Breast epithelium (tissue), 4 donors: ENCODE measurements at places on chromosomes 16 and 17. TPM values are rescaled to one million over a fixed set of nuclear protein-coding genes. Genes with fewer than 3 reads are reported as not detected.

MSLN gene
- not detected for total RNA-seq

GRCh38 chr16:24516900-24517669 lies 22.3 kb upstream of the RBBP6 start:
- H3K4me3 ChIP-seq, result peak overlapping the region; percentile 3
- no peaks in the 10 kb centered on the region for H3K4me1 ChIP-seq
- H3K36me3 ChIP-seq, result no peaks in the 10 kb centered on the region
- H3K27ac ChIP-seq, result no peak overlapping the region
- DNase-seq, result peak; percentile 75

GRCh38 chr16:27811881-27812280 lies 251.6 kb downstream of the GSG1L start:
- H3K36me3 ChIP-seq, result no peaks in the 10 kb centered on the region
- DNase-seq, result no peak
- no peaks in the 10 kb centered on the region for H3K4me1 ChIP-seq
- H3K27ac ChIP-seq, result no peak overlapping the region

- H3K36me3 ChIP-seq, result no peaks in the 10 kb centered on the region
- no peak for DNase-seq
- no peaks in the 10 kb centered on the region for H3K27me3 ChIP-seq
- H3K27ac ChIP-seq, result no peak overlapping the region
- peaks cover 3% of the 10 kb centered on the region for H3K4me1 ChIP-seq
- H3K4me3 ChIP-seq, result no peak overlapping the region
Observed at GRCh38 chr16:10964891-10965326, 20.5 kb downstream of the CLEC16A start.

GRCh38 chr16:80014241-80014939 lies 413.9 kb upstream of the MAF start:
- no peak for DNase-seq
- H3K27me3 ChIP-seq, result no peaks in the 10 kb centered on the region
- H3K36me3 ChIP-seq, result no peaks in the 10 kb centered on the region
- H3K27ac ChIP-seq, result no peak overlapping the region

GRCh38 chr17:68184141-68184571 lies 63.7 kb upstream of the AMZ2 start:
- no peak overlapping the region for H3K4me3 ChIP-seq
- no peaks in the 10 kb centered on the region for H3K4me1 ChIP-seq
- no peak overlapping the region for H3K27ac ChIP-seq
- H3K36me3 ChIP-seq, result no peaks in the 10 kb centered on the region

GRCh38 chr16:66069587-66069986 lies 296.9 kb upstream of the CDH5 start:
- DNase-seq, result no peak
- no peaks in the 10 kb centered on the region for H3K4me1 ChIP-seq
- no peak overlapping the region for H3K27ac ChIP-seq
- no peak overlapping the region for H3K4me3 ChIP-seq
- H3K27me3 ChIP-seq, result no peaks in the 10 kb centered on the region

- H3K27me3 ChIP-seq, result no peaks in the 10 kb centered on the region
- H3K4me3 ChIP-seq, result no peak overlapping the region
- no peaks in the 10 kb centered on the region for H3K36me3 ChIP-seq
- no peaks in the 10 kb centered on the region for H3K4me1 ChIP-seq
- H3K27ac ChIP-seq, result no peak overlapping the region
- DNase-seq, result no peak
Observed at GRCh38 chr16:58345574-58346354, 46.5 kb upstream of the GINS3 start.

INCA1 gene
- 0.66 TPM for total RNA-seq

IL21R gene
- total RNA-seq, result 0.33 TPM

GRCh38 chr17:10394201-10394887 lies 21.5 kb upstream of the MYH13 start:
- no peak overlapping the region for H3K27ac ChIP-seq
- H3K36me3 ChIP-seq, result no peaks in the 10 kb centered on the region
- H3K4me1 ChIP-seq, result no peaks in the 10 kb centered on the region
- H3K4me3 ChIP-seq, result no peak overlapping the region

TUBB3 gene
- total RNA-seq, result 1.6 TPM

- H3K27me3 ChIP-seq, result no peaks in the 10 kb centered on the region
- no peak overlapping the region for H3K4me3 ChIP-seq
- no peaks in the 10 kb centered on the region for H3K4me1 ChIP-seq
- DNase-seq, result no peak
- no peak overlapping the region for H3K27ac ChIP-seq
Observed at GRCh38 chr17:693791-694638, 20.6 kb downstream of the VPS53 start.

GRCh38 chr17:80799538-80800480 lies 191.8 kb upstream of the CHMP6 start:
- H3K27me3 ChIP-seq, result no peaks in the 10 kb centered on the region
- H3K27ac ChIP-seq, result no peak overlapping the region
- H3K4me3 ChIP-seq, result no peak overlapping the region
- no peaks in the 10 kb centered on the region for H3K36me3 ChIP-seq
- DNase-seq, result peak; percentile 40
- H3K4me1 ChIP-seq, result no peaks in the 10 kb centered on the region

SPHK1 gene
- total RNA-seq, result 28.5 TPM

DNA sequence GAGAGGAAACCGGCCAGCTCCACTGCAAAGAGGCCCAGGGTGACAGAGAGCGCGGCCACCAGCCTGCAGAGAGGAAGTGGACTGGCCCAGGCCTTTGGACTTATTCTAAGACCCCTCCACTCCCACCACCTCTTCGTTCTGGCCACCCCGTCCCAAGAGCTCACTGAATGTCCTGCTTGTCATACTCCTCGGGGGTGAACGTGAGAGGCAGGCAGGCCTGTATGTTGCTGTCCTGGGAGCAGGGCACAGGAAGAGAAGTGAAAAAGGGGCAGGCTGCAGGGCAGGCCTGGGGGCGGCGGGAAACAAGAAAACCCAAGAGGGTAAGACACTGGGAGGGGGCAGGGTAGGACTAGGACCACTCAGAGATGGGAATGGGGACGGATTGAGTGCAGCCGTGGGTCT lies 384 bp downstream of the TMEM107 start:
- H3K4me1 ChIP-seq, result no peaks in the 10 kb centered on the region
- H3K36me3 ChIP-seq, result no peaks in the 10 kb centered on the region
- no peak for DNase-seq
- peak overlapping the region; percentile 95 for H3K27ac ChIP-seq
- no peaks in the 10 kb centered on the region for H3K27me3 ChIP-seq

IGF2BP1 gene
- not detected for total RNA-seq

DNA sequence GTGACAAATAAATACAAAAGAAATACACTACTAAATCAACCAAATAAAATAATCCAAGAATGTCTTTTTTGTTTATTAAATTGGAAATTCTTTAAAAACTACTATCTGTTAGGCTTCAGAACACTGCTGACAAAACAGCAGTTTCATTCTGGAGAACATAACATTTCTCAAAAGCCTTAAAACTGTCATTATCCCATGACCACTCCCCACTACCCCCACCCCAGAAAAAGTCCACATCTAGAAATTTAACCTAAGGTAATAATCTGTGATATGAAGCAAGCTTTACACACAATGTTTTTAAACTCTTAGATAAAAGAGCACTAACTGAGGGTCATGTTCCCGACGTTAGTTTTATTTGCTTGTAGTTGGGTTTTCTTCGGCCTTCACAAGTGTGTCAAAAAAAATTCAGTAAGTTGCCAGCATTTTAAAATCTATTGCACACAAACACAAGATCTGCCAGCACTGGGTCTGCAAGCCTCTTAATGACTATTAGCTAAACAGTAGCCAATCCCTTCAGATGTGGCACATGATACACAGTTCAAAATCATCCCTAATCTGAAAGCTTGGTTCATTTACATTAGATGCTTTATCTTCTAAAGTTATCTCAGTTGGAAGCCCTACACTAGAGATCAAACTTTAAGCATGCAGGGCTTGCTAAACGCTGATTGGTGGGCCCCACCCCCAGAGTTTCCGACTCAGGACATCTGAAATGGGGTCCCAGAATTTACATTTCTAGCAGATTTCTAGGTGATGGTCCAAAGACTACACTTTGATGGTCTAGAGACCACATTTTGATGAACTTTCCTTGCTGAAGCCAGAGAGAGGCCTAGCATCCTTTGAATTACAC lies 75.2 kb downstream of the KANSL1 start:
- no peaks in the 10 kb centered on the region for H3K36me3 ChIP-seq
- no peak overlapping the region for H3K4me3 ChIP-seq
- no peaks in the 10 kb centered on the region for H3K4me1 ChIP-seq
- H3K27ac ChIP-seq, result no peak overlapping the region
- H3K27me3 ChIP-seq, result no peaks in the 10 kb centered on the region

GRCh38 chr17:83012200-83012785 lies 67.1 kb upstream of the METRNL start:
- no peak overlapping the region for H3K27ac ChIP-seq
- DNase-seq, result no peak
- H3K4me1 ChIP-seq, result no peaks in the 10 kb centered on the region
- H3K4me3 ChIP-seq, result no peak overlapping the region
- no peaks in the 10 kb centered on the region for H3K27me3 ChIP-seq

DNA sequence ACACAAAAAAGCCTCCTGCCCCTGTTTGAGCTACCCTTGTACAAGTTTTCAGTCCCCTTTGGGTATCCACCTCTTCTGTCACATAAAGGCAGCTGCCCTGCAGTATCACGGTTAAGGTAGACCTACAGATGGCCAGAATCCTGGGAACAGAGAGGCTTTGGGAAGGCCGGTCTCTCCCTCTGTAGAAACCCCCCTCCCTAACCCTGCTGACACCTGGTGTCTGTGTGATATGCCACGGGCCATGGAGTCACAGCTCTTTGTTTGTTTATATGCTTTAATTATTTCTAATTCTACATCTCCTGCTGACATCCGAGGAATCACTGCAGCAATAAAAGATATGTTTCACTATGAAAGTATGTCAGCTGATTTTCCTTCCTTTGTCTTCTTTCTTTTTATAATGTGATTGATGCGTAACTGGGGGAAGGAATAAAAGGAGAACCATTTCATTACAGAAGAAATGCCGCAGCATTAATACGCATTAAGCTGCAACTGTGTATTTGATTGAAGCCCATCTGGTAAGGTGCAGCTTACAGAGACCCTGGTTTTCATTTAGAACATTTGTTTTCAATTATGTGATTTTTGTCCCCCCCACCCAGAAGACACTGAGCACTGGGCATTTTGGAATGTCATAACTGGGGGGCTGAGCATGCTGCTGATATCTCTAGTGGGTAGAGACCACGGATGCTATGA lies 142.1 kb downstream of the SLC39A11 start:
- no peak for DNase-seq
- no peaks in the 10 kb centered on the region for H3K4me1 ChIP-seq
- no peaks in the 10 kb centered on the region for H3K27me3 ChIP-seq
- H3K36me3 ChIP-seq, result no peaks in the 10 kb centered on the region

DNA sequence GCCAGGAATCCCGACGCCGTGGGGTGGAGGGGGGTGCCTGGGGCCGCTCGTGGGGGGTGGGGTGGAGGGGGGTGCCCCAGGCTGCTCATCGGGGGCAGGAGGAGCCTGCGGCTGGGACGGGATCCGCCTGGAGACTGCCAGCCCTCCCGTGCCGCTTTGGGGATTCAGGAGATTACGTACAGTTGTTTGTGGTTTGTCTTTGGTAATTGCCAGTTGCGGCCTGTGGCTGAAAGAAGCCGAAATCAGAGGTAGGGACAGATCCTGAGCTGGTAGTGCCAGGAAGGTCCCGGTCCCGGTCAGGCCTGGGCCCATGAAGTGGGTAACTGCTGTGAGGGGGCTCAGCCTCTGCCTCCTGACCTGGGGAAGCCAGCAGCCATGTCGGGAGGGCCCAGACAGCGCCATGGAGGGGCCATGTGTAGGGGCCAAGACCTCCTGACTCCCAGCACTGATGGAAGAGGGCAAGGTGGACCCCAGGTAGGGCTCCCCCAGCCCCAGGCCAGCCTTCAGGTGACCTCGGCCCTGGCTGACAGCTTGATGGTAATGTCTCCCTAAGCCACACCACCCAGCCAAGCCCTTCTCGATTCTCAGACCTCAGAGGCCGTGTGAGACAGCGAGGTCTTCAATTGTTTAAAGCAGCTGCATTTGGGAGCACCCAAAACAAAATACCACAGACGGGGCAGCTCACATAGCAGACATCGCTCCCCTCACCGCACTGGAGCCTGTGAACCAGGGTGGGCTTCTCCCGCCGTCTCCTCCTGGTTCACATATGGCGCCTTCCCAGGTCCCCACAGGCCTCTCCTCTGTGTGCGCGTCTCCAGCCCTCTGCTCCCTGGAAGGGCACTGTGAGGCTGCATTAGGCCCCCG lies 34.9 kb upstream of the SSTR5 start:
- H3K27ac ChIP-seq, result no peak overlapping the region
- no peaks in the 10 kb centered on the region for H3K4me1 ChIP-seq
- H3K27me3 ChIP-seq, result peaks cover 2% of the 10 kb centered on the region
- H3K4me3 ChIP-seq, result no peak overlapping the region
- DNase-seq, result no peak
- no peaks in the 10 kb centered on the region for H3K36me3 ChIP-seq

GRCh38 chr16:2530629-2531318 lies 434 bp downstream of the CEMP1 start:
- H3K4me1 ChIP-seq, result peaks cover 7% of the 10 kb centered on the region
- DNase-seq, result no peak
- H3K36me3 ChIP-seq, result no peaks in the 10 kb centered on the region
- H3K27ac ChIP-seq, result peak overlapping the region; percentile 99
- no peak overlapping the region for H3K4me3 ChIP-seq

KRT24 gene
- not detected for total RNA-seq

DNA sequence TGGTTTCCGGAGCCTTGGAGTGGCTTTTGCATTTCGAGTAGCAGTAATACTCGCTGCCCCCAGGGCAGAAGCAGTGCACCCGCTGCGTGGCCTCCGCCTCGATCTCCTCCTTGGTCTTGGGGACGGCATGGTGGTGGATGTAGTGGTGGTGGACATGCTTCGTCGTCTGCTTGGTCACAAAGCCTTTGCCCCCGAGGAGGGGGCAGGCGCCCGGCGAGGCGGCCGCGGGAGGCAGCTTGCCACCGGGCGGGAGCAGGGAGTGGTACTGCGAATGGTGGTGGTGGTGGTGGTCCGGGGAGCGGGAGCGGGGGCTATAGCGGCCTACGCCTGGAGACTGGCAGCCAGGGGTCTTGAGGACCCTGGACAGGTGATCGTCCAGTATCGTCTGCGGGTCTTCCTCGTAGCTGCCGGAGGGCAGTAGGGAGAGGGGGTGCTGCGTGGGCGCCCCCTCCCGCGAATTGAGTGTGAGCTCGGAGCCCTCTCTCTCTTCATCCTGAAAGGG lies 24.1 kb downstream of the AXIN2 start:
- no peaks in the 10 kb centered on the region for H3K36me3 ChIP-seq

SLC7A6OS gene
- total RNA-seq, result 16.4 TPM
